ENCODE measurements at places on chromosomes 4 and X.

DNA sequence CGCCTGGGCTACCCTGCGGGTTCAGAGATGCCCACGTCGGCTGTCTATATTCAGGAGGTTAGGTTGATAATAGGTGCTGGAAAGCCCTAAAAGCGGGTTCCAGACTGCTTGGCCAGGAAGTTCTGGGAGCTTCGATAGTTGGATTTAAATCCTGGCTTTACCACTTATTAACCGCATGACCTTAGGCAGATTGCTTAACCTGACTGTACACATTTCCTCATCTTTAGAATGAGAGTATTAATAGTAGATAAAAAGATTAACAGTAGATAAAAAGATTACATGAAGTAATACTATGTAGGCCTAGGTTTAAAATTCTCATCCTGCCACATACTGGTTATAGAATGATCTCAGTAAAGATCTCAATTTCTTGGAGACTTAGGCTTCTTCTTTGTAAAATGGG is 75.0 kb upstream of the ESX1 start:
- no peak for DNase-seq

- DNase-seq, result peak; percentile 7
Measured at GRCh38 chr4:16264798-16265197, 38.5 kb upstream of the TAPT1 start.

DNA sequence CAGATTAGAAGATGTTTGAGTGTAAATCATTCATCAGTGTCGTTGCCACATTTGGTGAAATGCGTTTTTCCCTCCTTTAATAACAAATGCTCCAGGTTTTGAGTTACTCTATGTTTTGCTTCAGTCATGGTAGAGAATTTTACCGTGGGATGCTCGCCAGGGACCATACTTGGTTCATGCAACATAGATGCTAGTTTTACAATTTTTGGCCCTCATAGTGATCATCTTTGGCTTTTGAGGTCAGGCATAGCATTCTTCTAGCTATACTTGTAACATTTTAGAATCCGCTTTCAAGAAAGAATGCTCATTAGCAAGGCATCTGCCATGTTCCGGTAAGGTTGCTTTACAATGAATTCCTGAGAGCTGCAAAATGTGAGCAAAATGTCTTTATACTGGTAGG is 147.2 kb downstream of the SPCS3 start:
- DNase-seq, result no peak

- no peak for DNase-seq
Measured at GRCh38 chrX:142076633-142077032, 128.5 kb downstream of the MAGEC2 start.

- DNase-seq, result no peak
Measured at GRCh38 chr4:108391701-108392455, 223.1 kb upstream of the LEF1 start.

GRCh38 chrX:47143894-47144625 is 442 bp downstream of the NDUFB11 start:
- DNase-seq, result peak; percentile 65

DNA sequence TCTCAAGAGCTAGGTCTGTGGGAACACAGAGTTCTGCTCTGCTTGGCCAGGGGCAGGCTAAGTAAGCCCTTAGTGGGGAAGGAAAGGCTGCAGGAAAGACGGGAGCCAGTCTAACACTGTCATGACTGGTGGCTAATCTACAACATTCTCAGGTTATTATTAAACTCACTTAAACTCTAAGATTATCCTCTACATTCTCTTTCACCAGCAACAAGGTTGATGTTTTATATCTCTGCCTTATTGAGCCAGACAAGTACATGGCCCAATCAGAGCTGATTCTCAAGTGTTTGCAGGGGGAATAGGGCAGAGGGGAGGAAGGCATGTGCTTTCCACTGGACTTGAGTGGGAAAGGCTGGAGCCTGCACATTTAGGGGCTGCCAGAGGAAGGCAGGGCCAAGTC is 50.9 kb upstream of the FAM241A start:
- no peak for DNase-seq

GRCh38 chrX:39582091-39582490 is 515.7 kb downstream of the BCOR start:
- DNase-seq, result no peak

Measured in CD4-positive, alpha-beta T cell treated with Interleukin-17A for 4 hours (primary cell).